Small intestine (tissue), 16 donors: ENCODE measurements at places on chromosomes 2 and 18.

DNA sequence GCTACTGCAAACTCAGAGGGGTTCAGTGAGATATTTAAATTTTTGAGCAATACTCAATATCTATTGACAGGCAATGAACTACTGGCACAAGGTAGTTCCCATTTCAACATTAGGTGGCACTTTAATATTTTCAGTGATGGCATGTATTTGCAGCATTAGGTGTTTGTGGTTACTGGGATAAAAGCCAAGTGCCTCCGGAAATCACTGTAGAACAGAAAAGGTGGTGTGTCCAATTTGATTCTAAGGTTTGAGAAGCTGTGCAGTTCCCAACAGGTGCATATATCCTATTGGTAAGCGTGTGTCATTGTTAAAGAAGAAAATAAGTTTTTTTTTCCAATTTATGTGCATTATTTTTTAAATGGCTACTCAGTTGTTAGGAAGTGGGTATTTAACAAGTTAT lies 41.3 kb downstream of the NABP1 start:
- DNase-seq, result no peak

DNA sequence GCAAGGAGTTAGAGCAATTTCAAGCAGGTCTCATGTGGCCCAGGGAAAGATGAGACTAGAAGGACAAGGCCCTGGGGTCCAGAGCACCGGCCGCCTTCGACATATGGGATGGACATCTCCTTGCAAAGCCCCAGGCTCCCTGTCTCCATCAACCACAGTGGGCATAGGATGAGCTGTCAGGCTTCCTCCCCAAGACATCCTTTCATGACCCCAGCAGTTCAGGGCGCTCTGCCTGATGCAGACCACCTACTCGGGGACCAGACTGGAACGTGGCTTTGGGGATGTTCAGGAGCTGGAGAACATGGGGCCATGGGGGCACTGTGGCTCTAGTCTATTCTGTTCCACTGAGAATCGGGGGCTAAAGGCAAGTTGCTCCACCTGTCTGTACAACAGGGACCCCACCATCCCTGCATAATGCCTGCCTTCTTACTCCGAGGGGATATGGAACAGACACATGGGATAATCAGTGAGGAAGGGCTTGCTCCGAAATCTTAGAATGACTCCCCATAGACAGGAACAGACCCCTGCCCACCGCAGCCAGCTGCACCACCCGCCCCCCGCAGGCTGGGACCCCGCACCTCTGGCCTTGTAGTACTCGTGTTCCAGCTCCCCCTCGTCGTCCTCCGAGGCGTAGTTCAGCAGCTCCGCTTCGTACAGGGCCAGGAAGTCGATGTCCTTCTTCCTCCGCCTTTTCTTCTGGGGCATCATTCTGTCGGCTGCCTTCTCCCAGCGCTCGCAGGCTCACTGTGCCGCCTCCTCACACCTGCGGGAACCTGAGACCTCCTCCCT lies 500 bp downstream of the LOXHD1 start:
- no peak for DNase-seq

DNA sequence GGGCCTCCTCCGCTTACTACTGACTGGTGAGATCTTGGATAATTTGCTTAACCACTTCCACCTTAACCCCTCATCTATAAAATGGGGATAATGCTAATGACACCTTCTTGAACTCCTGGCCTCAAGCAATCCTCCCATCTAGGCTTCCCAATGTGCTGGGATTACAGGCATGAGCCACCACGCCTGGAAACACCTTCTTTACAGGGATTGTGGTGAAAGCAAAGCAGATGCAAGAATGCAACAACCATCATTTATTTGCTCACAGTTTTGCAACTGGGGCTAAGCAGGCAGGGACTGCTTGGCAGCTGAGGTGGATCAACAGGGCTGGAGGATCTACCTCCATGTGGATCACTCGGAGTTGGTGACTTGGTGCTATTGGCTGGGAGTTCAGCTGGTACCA lies 76.2 kb upstream of the ZNF532 start:
- no peak for DNase-seq

DNA sequence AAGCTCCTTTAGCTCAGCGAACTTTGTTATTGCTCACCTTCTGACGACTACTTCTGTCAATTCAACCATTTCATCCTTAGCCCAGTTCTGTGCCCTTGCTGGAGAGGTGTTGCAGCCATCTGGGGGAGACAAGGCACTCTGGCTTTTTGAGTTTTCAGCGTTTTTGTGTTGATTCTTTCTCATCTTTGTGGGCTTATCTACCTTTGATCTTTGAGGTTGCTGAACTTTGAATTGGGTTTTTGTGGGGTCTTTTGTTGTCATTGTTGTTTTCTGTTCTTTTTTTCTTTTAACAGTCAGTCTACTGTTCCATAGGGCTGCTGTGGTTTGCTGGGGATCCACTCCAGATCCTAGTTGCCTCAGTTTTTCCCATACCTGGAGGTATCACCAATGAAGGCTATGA lies 57.3 kb downstream of the GTF3C3 start:
- DNase-seq, result no peak

DNA sequence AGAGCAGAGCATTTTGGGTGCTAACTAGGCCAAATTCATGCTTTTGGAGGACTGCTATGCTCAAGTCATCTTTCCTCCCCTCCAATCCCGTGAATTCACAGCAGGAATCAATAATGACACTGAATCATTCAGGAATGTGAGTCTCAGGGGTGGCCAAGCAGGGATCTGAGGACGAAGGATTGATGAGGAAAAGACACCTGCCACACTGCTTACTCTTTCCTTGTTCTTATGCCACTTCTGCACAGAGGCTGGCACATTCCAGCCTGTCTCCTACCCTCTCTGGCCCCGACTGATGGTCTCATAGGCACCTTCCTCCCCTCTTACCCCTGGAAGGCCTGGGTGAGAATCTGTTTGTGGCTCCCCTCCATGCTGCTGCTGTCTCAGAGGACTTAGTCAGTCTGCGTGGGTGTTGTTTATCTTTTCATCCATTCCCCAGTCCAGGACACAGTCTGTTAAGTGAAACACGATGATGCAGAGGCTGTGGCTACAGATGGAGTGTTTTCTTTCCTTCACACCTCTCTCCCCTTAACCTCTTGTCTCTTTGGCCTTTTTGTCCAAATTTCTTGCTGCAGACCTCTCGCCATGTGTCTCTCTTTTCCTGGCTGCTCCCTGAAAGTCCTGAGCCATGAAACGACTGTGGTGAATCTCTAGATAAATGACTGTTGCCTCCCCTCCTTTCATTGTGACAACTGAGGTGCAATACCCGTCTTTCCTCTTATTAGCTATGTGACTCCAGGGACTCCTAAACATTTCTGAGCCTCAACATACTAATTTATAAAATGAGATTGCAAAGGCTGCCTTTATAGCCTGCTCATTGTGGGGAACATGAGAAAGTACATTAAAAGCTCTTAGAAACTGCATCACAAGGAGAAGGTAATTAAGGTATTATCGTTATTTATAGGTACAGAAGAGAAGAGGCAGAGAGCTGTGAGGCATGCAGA lies 86.9 kb downstream of the RDH14 start:
- no peak for DNase-seq

GRCh38 chr2:147595200-147595599 lies 249.6 kb upstream of the ACVR2A start:
- DNase-seq, result peak; percentile 43

DNA sequence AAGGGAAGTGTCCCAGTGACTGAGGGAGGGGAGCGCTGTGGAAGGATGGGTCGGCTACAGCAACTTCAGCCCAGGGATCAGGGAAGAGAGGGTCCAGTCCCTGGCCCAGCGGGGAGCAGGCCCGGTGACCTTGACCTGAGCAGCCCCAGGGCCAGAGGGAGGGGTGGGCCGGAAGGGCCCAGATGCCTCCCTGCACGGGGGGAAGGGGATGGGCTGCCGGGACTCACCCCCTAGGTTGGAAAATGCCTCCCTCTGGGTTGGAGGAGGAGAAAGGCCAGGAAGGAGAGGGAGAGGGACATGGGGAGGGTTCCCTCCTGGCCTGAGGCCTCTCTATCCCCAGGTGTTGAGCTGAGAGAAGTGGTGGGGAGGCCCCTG lies 19.8 kb downstream of the GPC1 start:
- no peak for DNase-seq

DNA sequence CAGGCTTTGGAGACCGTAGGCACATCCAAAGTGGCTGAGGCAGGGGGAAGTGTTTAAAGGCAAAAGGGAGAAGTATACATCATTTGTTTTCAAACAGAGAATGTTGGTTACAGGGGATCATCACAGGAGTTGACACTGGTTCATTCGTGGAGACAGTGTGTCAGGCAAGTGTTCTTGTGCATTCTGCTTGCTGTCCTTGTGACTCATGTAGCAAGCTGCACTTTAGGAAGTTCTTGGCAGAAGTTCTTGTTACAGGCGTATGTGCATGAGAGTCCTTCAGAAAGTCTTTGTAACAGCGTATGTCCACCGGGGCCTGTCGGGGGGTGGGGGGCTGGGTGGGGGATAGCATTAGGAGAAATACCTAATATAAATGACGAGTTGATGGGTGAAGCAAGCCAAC lies 36.5 kb upstream of the B4GALT6 start:
- DNase-seq, result no peak

DNA sequence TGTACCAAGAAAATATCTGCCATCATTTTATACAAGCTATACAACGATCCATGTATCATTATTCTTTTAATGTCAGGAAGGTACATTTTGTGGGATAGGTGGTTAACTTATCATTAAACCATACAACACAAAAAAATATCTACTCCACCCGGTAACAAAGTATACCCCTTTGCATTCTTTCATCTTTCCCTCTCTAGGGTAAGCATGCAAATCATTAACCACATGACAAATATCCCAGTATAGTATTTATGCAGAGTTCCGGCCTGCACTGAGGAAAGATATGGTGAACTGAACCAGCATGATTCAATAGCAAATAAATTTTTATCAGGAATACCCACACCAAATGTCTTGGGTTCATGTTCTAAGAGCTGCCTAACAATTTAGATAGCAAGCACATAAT lies 22.5 kb upstream of the SULT1C2 start:
- peak; percentile 75 for DNase-seq

DNA sequence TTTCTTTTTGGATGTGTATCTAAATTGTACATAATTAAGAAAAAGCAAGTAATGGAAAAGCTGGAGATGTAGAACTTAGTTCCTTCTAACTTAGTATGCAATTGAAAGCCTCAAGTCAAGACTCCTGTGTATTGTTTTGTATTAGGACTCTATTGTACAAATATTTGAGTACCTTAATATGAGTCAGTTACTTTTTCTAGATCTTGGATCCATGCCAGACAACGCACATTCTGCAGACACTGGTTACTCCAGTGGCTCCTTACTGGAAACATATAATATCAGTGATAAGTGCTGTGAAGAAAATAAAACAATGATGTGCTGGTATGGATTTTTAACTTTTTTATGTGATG lies 1.5 kb downstream of the SLC39A10 start:
- DNase-seq, result peak; percentile 57

DNA sequence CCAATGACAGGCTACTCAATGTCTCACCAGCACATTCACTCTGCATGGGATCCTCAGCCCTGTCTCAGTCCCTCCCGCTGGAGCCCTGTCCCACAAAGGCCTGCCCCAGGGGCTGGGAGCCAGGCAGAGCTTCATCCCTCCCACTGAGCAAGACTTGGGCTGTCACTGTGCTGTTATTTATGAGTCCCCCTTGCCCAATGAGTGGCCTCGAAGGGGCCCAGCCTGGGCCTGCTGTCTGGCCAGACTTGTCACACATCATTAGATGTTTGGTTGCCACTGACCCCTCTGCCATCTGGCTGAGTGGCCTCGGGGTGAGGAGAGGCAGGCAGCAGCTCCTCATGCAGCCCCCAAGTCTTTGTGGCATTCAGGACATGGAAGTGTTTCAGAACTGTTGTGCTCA lies 330.6 kb upstream of the SKOR2 start:
- DNase-seq, result no peak

- DNase-seq, result peak; percentile 8
Measured at GRCh38 chr2:236916181-236916580, 169.5 kb upstream of the COPS8 start.
